DMS153 (cell line): ENCODE measurements at places on chromosomes 5 and 9.

- DNase-seq: peak; percentile 73
Measured at GRCh38 chr5:131386779-131387178, 122.9 kb downstream of the CDC42SE2 start.

- DNase-seq: no peak
Measured at GRCh38 chr5:181126841-181127240, 4.1 kb downstream of the OR2V1 start.

DNA sequence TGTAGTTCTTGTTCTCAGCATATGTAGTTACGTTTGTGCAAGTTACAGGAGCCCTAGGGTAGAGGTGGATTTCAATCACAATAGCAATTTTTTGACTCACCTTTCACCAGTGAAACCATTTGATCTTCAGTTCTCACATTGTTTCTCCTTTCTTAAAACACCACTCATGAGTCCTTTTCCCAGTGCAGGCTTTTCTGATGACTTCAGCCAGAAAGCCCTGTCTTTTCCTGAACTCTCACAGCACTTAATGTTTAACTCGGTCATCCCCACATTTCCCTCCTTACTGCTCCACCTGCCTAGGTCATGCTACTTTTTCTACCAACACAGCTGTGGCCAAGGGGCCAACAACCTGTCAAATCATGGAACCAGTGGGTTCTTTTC is 37.9 kb downstream of the ARHGEF28 start:
- no peak for DNase-seq

- DNase-seq: no peak
Measured at GRCh38 chr9:111149018-111149759, 110.9 kb upstream of the LPAR1 start.

DNA sequence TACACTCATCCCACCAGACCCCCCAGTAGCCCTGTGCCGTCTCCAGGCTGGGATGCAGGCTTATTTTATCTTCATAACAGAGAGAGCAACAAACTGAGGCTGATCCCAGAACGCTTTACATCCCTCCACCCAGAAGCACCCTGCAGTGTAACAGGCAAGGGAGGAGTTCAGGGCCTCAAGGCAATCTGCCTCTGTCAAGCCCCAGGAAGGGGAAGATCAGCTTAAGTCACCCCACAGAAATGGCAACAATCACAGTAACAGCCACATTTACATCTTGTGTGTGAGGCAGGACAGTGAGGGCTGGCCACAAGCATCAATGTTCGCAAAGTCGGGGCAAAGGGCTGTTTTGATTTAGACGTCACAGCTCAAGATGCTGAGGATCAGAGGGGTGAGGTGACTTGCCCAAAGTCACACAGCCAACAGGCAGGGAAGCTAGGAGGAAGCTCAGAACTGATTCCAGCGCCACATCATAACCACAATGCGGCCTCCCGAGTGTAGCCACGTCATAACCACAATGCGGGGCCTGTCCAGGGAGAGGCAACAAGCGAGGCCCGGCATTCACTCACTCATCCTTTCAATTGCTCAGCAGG is 14.4 kb downstream of the STK10 start:
- no peak for DNase-seq

DNA sequence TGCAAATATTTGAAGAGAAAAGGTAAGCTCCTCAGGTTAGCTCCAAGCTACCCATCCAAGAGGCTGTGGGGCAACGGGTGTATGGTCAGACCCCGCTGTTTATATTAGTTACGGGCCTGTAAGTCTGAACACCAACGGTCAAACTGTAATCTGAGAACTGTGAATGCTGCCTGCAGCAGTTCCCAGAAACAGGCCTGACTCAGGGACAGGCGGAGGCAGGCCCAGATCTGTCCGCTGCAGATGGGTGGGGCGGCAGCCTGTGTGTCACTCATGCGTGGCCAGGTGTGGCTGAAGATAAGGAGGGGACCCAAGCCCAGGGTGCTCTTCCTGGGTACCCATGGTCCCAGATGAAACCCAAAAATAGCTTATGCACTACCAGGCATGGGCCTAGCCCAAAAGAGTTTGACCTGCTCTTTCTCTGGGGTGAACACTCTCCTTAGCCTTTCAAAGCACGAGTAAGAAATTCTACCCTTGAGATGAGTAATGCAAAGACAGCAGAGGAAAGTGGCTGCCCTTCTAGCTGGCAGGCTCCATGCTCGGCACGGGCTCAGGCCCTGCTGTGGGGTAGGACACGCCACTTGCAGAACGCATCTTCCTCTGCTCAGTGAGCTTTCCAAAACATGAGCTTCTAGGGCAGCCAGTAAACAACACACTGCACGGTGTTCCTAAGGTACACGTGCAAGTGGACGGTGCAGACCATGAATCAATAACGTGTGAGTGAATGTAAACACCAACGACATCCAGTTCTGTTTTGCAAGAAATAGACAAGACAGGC is 9.1 kb downstream of the UBAC1 start:
- DNase-seq: peak; percentile 88

DNA sequence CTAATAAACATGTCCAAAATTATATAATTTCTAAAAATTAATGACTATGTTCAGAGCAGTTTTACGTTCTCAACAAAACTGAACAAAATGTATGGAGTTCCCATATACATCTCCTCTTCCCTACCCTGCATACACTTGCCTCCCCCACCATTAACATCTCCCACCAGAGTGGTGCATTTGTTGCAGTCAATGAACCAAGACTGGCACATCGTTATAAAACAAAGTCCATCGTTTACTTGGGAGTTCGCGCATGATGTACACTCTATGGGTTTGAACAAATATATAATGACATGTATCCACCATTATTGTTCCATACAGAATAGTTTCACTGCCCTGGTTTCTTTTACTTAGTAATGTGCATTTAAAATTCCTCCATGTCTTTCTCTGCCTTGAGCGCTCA is 130.1 kb downstream of the APBA1 start:
- no peak for DNase-seq

GRCh38 chr5:152332716-152333460 is 72.2 kb downstream of the NMUR2 start:
- DNase-seq: peak; percentile 83

- no peak for DNase-seq
Measured at GRCh38 chr5:39422728-39423285, 2.0 kb downstream of the DAB2 start.

- no peak for DNase-seq
Measured at GRCh38 chr5:95410279-95410678, 19.1 kb downstream of the FAM81B start.

DNA sequence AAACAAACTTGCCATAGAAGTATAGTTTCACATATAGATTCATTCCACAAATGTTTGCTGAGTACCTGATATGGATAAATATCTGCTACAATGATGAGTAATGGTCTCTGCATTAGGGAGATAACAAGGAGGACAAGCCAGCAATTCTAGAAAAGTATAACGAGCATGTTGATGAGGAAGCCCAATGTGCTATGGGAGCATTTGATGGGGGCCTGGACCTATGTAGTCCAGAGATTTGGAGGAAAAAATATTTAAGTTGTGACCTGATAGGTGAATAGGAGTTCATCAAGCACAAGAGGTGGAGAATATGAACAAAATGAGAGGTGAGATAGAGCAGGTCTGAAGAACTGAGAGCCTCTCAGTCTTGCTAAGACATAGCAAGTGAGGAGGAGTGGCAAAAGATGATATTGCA is 14.4 kb upstream of the TMEM245 start:
- no peak for DNase-seq

GRCh38 chr9:86599561-86599960 is 245.4 kb upstream of the TUT7 start:
- DNase-seq: no peak

DNA sequence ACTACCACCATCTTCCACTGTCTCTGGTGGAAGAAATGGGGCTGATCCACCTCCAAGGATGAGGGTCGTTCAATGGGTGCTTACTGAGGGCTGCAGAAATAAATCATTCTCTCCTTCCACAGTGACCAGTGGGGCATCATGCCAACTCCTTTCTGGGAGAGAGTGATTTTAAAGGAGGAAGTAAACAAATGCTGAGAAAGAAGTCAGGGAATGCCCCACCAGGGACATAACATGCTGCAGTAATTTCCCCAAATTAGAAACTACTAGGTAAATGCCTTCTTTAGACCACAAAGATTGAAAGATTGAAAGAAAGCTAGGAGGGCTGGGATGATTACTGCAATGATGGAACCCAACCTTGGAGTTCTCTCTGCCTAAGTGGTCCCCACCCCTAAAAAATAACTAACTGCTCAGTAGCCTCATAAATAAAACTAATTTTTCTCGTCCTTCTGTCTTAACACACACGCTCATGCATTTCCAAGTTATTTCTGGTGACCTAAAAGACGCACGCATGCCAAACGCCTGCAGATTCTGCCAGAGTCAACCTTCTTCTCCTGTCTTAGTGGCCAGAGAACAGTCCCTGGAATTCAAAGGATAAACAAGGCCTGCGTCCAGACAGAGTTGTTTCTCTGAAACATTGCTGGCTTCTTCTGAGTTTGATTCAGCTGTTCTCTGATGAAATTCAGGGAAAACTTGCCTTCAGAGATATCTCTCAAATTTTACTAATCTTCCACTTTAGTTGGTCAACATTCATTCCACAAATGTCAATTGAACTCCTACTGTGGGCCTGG is 250.0 kb downstream of the NR3C1 start:
- no peak for DNase-seq

DNA sequence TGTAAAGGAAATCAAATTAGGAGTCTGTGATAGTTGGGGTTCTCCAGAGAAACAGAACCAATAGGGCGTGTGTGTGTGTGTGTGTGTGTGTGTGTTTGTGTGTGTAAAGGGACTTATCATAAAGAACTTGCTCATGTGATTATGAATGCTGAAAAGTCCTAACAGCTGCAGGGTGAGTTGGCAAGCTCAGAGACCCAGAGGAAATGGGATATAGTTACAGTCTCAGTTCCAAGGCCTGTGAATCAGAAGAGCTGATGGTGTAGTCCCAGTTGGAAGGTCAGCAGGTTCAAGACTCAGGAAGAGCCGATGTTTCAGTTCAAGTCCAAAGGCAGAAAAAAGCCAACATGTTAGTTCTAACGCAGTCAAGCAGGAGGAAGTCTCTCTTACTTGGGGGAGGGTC is 214.2 kb downstream of the ELAVL2 start:
- DNase-seq: no peak

GRCh38 chr5:68370196-68370595 is 154.6 kb downstream of the PIK3R1 start:
- DNase-seq: no peak

GRCh38 chr5:170265522-170265921 is 32.1 kb downstream of the LCP2 start:
- DNase-seq: no peak

GRCh38 chr9:135183528-135184180 is 96.2 kb downstream of the OLFM1 start:
- DNase-seq: no peak
